ENCODE measurements at places on chromosomes 2 and 18. TPM values are rescaled to one million over a fixed set of nuclear protein-coding genes. Genes with fewer than 3 reads are reported as not detected.
A peak's percentile ranks its signal among the peaks of the same experiment; 100 is the strongest.

Gene FBXO15
- 0.29 TPM for total RNA-seq

Gene BCL11A
- total RNA-seq: 0.21 TPM

- H3K27me3 ChIP-seq: no peaks in the 10 kb centered on the region
- DNase-seq: no peak
- no peaks in the 10 kb centered on the region for H3K36me3 ChIP-seq
- no peak overlapping the region for H3K27ac ChIP-seq
- no peak overlapping the region for H3K4me3 ChIP-seq
These were observed 24.6 kb upstream of the OTOS start for GRCh38 chr2:240165034-240165433.

DNA sequence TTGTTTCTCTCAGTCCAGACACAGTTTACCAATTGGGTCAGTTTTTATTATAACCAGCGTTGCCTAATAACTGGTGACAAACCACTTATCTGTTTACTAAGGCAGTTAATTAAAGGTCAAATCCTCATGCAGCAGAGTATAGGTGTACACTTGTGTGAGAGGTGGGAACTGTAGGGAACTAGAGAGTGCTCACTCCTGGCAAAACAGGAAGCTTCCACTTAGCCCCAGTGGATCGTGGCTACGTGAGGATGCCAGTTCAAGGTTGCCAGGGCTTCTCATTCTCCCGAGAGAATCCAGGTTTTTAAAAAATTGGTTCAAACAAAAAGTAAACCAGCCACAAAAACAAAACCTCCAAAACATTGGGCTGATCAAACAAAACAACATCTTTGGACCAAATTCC lies 8.1 kb downstream of the CYBRD1 start:
- H3K27ac ChIP-seq: no peak overlapping the region
- no peaks in the 10 kb centered on the region for H3K4me1 ChIP-seq
- H3K27me3 ChIP-seq: no peaks in the 10 kb centered on the region

DNA sequence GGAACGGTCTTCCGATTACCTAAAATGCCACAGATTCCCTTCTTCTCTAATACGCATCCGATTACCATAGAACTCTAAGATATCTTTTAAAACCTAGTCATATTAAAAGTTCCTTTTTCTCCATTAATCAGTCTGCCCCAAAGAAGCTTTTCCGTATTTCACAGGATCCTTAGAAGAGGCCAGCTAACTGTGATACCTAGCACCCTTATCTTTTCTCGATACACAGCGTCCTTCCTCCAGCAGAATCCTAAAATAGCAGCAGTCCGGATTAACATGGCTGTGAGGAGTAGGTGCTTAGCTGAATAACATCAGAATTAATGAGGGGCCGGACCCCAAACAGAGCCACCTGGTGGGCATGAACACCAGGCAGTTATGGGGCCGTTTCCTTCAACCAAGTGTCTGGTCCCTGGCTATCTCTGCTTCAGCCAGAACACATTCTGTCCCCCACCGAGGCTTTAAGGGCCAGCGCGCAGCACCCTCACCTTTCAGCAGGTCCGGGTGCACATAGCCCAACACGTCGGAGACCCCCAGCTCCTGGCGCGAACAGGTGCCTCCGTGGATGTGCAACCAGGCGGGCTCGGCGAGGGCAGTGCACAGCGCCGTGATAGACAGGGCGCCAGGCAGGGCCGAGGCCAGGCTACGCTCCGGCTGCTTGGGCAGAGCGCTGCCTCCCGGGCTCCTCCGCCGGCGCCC lies 995 bp downstream of the TMEM127 start:
- peaks cover 40% of the 10 kb centered on the region for H3K4me1 ChIP-seq
- peak overlapping the region; percentile 67 for H3K27ac ChIP-seq
- no peaks in the 10 kb centered on the region for H3K27me3 ChIP-seq
- DNase-seq: no peak

DNA sequence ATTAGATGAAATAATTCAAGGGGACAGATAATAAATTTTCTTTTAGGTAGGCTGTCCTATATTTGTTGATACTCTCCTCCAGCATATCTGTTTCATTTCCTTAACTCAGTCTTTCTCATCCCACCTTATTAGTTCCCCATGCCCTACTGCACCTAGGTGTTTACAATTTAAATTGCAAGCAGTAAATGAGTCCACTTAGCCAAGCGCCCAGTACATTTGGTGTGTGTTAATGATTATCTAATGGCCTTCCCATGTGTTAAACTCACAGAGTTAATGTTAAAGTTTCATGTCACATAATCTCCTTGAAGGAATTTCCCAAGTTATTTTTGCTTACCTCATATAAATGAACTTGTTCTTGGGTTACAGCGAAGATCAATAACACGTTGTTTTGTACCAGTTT lies 31.2 kb downstream of the ITGB6 start:
- H3K27me3 ChIP-seq: no peaks in the 10 kb centered on the region
- H3K27ac ChIP-seq: no peak overlapping the region
- no peak for DNase-seq
- peaks cover 11% of the 10 kb centered on the region for H3K4me1 ChIP-seq

GRCh38 chr18:43572163-43572562 lies 294.9 kb upstream of the SYT4 start:
- no peaks in the 10 kb centered on the region for H3K27me3 ChIP-seq
- DNase-seq: no peak
- no peak overlapping the region for H3K27ac ChIP-seq

DNA sequence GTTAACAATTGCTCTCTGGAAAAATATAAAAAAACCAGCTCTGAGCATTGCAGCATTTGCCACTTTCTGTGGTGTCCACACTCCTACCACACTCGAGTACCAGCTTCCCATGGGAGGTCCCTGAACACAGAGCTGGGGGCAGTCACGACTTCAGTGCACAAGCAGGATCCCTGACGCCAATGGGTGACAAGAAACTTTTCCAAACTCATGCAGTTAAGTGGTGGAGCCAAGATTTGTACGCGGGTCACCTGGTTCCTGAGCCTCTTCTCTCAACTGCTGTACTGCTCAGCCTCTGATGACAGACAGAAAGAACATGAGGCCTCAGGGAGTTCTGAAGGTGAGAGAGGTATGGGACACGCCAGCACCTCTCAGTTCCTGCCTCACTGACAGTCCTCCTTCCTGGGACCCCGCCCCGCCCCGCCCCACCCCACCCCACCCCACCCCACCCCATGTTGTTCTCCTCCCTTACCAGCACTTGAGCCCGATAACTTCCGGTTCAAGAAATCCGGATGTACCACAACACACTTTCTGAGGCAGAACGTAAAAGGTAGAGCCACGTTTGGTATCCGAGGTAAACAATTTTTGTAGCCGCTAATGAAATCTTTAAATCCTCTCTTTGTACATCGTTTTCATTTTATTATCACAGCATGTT lies 287.6 kb downstream of the MYCN start:
- H3K4me3 ChIP-seq: no peak overlapping the region
- H3K27ac ChIP-seq: no peak overlapping the region
- peaks cover 16% of the 10 kb centered on the region for H3K4me1 ChIP-seq
- no peak for DNase-seq
- no peaks in the 10 kb centered on the region for H3K27me3 ChIP-seq
- no peaks in the 10 kb centered on the region for H3K36me3 ChIP-seq

Gene FEV
- total RNA-seq: not detected

Gene ALK
- not detected for total RNA-seq

GRCh38 chr2:3162442-3163077 lies 215.1 kb downstream of the EIPR1 start:
- no peaks in the 10 kb centered on the region for H3K27me3 ChIP-seq
- no peak overlapping the region for H3K4me3 ChIP-seq
- H3K27ac ChIP-seq: no peak overlapping the region
- no peak for DNase-seq

GRCh38 chr2:11354363-11355154 lies 10.1 kb upstream of the ROCK2 start:
- peaks cover 48% of the 10 kb centered on the region for H3K4me1 ChIP-seq
- H3K36me3 ChIP-seq: no peaks in the 10 kb centered on the region
- DNase-seq: peak; percentile 51
- peak overlapping the region; percentile 93 for H3K27ac ChIP-seq
- H3K27me3 ChIP-seq: no peaks in the 10 kb centered on the region
- no peak overlapping the region for H3K4me3 ChIP-seq

Gene NAT8
- total RNA-seq: not detected

GRCh38 chr18:55220523-55220922 lies 261.3 kb upstream of the CCDC68 start:
- H3K4me1 ChIP-seq: no peaks in the 10 kb centered on the region
- H3K27me3 ChIP-seq: no peaks in the 10 kb centered on the region
- H3K27ac ChIP-seq: no peak overlapping the region
- no peaks in the 10 kb centered on the region for H3K36me3 ChIP-seq
- no peak overlapping the region for H3K4me3 ChIP-seq

- DNase-seq: no peak
- no peak overlapping the region for H3K27ac ChIP-seq
- no peaks in the 10 kb centered on the region for H3K27me3 ChIP-seq
- no peak overlapping the region for H3K4me3 ChIP-seq
These were observed 33.7 kb downstream of the FASTKD2 start for GRCh38 chr2:206799083-206799482.

- no peak overlapping the region for H3K27ac ChIP-seq
- no peak for DNase-seq
- no peaks in the 10 kb centered on the region for H3K27me3 ChIP-seq
- H3K4me3 ChIP-seq: no peak overlapping the region
- H3K36me3 ChIP-seq: no peaks in the 10 kb centered on the region
These were observed 2.0 kb downstream of the LIMS1 start for GRCh38 chr2:108536133-108536780.

DNA sequence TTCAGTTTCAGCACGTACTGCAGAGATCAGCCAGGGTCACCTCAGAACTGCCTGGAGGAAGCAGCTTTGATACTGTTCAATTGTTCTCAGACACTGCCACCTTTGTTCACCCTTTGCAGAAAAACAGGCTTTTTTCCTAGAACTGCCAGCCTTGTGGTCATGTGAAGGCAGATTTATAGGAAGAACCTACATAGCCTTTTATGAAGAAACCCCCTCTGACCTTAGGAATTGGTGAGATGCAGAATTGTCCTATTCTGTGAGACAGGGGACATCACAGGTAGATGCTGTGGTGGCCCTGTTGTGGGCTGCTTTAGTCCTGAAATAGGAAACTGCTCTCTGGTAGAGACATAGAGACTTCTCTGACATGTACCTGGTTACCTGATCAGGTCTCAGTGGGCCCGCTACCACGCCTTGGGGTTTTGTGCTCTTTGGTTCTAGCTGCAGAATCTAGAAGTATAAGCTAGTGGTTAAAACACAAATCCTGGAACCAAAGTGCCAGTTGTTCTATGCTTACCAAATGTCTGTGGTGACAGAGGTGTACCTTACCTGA lies 206.6 kb downstream of the AGPS start:
- H3K4me1 ChIP-seq: peaks cover 27% of the 10 kb centered on the region
- no peaks in the 10 kb centered on the region for H3K36me3 ChIP-seq
- DNase-seq: no peak

GRCh38 chr2:186036862-186037449 lies 298.4 kb downstream of the FSIP2 start:
- no peaks in the 10 kb centered on the region for H3K36me3 ChIP-seq
- no peaks in the 10 kb centered on the region for H3K27me3 ChIP-seq
- no peaks in the 10 kb centered on the region for H3K4me1 ChIP-seq

Gene POTEF
- total RNA-seq: 21.8 TPM

DNA sequence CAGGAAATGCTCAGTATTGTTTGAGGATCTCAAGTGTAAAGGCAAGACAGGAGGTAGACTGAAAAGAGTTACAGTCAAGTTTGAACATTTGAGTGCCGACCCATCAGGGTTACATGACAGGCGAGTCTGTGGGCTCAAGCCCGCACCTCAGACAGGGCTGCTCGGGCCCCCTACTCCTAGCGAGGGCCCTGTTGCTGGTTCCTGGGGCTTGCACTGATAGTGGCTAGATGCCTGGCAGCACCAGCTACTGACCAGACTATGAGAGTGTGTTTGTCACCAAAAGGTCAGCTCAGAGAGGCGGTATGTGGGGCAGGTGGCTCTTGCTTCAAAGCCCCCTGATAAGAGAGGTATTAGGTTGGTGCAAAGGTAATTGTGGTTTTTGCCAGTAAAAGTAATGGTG lies 35.6 kb upstream of the CYP27C1 start:
- H3K4me3 ChIP-seq: no peak overlapping the region
- H3K4me1 ChIP-seq: no peaks in the 10 kb centered on the region
- no peak for DNase-seq
- no peaks in the 10 kb centered on the region for H3K36me3 ChIP-seq
- no peaks in the 10 kb centered on the region for H3K27me3 ChIP-seq
- no peak overlapping the region for H3K27ac ChIP-seq

- H3K27me3 ChIP-seq: no peaks in the 10 kb centered on the region
- peaks cover 23% of the 10 kb centered on the region for H3K4me1 ChIP-seq
- no peak overlapping the region for H3K27ac ChIP-seq
- H3K4me3 ChIP-seq: no peak overlapping the region
- H3K36me3 ChIP-seq: no peaks in the 10 kb centered on the region
These were observed 115.3 kb upstream of the RBBP8 start for GRCh38 chr18:22817844-22818243.

- no peaks in the 10 kb centered on the region for H3K36me3 ChIP-seq
- H3K4me1 ChIP-seq: peaks cover 6% of the 10 kb centered on the region
- no peak overlapping the region for H3K4me3 ChIP-seq
- no peak for DNase-seq
- no peaks in the 10 kb centered on the region for H3K27me3 ChIP-seq
These were observed 3.0 kb downstream of the ADCY3 start for GRCh38 chr2:24917086-24917485.

DNA sequence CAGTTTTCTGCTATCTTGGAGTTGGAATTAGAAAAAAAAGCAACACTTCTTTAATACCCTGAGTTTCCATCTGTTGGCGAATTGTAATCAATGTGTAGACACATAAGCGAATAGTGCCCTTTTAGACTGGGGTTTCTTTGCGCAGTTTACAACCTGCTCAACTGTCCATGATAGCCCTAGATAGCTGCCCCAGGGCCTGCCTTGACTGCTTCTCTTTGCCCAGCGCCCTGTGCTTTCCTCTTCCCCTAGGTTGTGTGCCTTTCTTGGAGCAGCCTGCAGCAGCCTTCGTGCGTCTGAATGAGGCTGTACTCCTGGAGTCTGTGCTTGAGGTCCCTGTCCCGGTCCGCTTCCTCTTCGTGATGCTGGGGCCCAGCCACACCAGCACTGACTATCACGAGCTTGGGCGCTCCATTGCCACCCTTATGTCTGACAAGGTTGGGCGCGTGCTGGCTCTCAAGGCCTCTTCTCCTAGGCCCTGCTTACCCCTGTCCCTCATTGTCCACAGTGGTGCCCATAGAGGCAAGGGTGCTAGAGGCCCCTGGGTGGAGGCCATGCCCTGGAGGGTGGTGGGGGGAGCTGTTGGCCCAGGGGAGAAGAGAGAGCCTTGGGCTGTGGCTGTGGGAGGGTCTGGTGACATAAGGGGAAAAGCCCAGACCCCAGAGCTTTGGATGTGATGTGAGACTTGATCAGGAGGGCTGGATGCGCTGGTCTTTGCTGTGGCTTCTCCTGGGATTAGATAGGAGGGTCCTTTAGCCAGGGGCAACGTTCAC lies 6.9 kb downstream of the SLC4A3 start:
- H3K4me3 ChIP-seq: no peak overlapping the region
- H3K27me3 ChIP-seq: no peaks in the 10 kb centered on the region
- no peak for DNase-seq
- no peak overlapping the region for H3K27ac ChIP-seq
- no peaks in the 10 kb centered on the region for H3K36me3 ChIP-seq
- no peaks in the 10 kb centered on the region for H3K4me1 ChIP-seq

DNA sequence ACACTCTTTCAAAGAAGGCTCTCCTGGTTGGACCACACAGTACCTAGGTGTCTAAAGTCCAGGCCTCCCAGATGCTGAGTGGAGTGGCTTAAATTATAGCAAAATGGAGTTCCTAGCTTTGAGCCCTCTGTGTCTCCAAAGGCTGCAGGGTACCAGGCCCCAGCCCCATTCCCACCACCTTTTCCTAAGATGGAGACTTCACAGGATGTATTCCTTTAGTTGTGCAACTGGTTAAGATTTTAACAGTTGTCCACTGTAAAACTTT lies 4.9 kb downstream of the SMAD7 start:
- no peaks in the 10 kb centered on the region for H3K27me3 ChIP-seq
- no peak overlapping the region for H3K27ac ChIP-seq
- no peaks in the 10 kb centered on the region for H3K36me3 ChIP-seq
- no peak for DNase-seq
- no peak overlapping the region for H3K4me3 ChIP-seq

Measured in Caco-2 (cell line).